ENCODE measurements at places on chromosomes 12 and 14. TPM values are rescaled to one million over a fixed set of nuclear protein-coding genes. Genes with fewer than 3 reads are reported as not detected.

DNA sequence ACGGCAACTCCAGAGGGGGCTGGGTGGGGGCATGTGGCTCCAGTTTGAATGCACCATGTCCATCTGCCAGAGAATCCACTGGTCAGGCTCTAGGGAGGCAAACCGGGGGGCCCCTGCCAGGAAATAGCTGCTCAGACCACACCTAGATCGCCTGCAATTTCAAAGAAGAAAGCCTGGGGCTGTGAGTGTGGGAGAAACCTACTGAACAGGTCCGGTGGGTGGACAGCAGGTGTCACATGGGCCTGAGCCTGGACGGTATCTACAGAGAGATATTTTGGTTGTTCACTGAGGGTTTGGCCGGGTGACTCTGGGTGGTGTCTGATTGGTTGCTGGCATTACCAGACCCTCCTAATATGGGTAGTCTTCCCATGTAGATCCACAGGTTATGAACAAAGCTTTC is 32.0 kb downstream of the DAO start:
- no peak for DNase-seq

DNA sequence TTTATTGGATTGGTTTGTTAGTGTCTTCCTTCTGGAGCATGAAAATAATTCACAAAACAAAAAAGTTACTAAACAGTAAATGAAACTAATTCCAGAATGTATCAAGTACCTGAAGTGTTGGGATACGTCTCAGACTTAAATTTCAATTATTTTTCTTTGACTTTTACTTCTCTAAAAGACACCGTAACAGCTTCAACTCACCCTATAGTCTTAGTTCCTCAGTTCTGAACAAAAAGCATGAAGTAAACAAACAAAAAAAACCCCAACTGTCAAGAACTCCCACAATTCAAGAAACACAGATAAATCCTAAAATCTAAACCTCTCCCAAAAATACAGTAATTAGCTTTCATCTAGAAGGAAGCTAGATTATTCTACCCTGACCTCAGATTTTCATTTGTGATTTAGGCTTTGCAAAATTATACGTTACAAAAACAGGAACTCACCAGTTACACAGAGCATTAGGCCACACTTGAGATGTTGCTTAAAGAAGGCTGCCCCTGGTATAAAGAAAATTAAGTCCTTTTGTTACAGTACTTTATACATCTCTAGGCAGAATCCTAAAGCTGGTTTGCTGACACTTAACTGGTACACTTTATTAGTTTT is 10.2 kb downstream of the HEATR5A start:
- DNase-seq, result no peak

DNA sequence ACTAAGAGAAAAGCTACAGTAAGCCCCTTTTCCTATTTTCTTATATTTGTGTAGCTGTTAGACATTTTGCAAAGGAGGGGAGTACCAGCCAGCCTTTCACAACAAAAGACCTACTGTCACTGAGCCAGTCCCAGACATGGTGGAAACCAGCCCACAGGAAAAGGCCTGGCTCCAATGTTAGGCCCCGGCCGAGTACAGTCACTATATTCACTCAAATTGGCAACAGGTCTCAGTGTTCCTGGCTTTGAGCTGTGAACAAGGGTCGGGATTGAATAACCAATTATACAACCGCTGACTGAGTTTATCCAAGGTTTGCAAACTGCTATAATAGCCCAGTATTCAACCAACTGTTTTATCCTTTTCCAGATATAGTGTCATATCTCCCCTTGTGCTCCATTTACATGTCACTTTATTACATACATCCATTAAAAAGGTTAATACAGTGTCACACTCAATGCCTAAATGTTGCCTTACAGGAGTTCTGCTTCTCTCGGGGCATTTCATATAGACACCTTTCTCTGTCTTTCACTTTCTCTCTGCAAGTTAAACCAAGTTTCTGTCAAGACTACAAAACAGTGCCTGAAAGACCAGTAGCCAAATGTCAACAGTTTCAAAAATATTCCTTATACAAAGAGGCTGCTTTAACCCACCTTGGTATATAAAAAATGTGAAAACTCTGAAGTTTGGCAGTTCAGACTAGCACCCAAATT is 178.1 kb downstream of the SOX5 start:
- no peak for DNase-seq

DNA sequence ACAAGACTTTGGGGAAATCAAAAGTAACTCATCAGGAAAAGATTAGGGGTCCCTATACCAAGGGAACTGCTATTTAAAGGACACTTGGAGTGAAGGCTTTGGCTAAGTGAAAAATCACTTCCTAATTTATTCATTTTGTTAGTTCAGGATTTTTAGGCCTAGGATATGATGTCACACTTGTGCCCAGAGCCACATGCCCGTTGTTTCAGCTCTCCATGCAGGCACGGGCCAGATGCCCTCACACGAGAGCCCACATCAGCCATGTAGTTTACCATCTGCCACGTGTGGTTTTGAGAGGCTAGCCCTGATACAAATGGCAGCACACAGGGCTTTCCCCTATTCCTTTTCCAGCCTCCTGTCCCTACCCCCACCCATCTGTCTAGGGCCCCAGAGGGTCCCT is 11.9 kb upstream of the LRP1-AS start:
- DNase-seq, result no peak

- no peak for DNase-seq
Measured at GRCh38 chr14:45254771-45255170, 1.8 kb upstream of the MIS18BP1 start.

- DNase-seq, result no peak
Measured at GRCh38 chr12:120725151-120725658, 421 bp upstream of the ACADS start.

DNA sequence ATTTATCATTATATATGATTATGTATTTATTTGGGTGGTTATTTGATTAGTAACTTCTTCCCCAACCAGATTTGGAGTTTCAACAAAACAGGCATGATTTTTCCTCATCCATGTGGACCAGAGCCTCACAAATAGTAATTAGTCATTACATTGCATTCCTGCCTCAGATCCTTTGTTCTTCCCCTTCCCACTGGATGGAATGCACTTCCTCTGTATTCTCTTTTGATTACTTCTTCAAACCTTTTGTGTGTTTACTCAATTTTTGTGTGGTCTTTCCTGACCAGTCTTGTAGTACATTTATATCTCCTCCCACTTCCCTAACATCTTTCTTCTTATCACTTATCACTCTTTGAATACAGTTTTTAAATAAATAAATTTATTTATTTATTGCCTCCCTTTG is 15.5 kb downstream of the SYT1 start:
- no peak for DNase-seq

DNA sequence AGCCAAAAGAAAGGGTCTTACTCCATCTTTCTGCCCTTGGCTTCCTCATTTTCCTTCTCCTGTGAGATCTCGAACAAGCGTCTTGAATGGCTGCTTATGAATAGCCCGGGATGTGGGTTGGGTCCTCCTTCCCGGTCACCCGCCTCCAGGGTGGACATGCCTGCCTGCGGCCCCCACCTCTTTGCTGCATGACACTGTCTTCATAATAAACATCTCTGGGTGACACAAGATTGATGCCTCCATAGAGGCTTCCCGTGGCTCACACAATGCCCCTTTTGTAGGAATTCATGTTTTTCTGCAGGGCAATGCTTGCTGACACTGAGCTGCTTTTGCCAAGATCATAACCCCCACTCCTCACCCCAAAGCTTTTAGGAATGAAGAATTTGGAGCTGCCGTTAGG is 125.9 kb downstream of the ZNF664 start:
- DNase-seq, result no peak

- no peak for DNase-seq
Measured at GRCh38 chr12:87870061-87870460, 159.1 kb downstream of the C12orf50 start.

- DNase-seq, result no peak
Measured at GRCh38 chr14:31843361-31844091, 233.6 kb upstream of the ARHGAP5 start.

DNA sequence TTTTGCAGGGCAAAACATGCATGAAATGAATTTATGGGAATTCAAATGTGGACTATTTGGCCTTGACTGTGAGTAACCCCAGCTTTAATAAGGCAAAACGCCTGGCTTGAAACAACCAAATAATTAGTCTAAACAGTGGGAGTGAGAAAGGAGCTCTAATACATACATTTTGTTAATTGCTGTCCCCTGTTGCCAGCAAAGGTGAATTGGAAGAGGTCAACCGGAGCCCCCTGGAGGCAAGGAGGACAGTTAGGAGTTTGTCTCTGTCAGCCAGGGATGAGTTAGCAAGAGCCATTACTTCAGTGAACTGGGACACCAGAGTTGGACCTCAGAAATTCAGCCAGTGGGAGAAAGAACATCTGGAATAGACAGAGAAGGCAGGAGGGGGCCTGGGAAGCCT is 17.4 kb downstream of the KRT76 start:
- DNase-seq, result no peak

DNA sequence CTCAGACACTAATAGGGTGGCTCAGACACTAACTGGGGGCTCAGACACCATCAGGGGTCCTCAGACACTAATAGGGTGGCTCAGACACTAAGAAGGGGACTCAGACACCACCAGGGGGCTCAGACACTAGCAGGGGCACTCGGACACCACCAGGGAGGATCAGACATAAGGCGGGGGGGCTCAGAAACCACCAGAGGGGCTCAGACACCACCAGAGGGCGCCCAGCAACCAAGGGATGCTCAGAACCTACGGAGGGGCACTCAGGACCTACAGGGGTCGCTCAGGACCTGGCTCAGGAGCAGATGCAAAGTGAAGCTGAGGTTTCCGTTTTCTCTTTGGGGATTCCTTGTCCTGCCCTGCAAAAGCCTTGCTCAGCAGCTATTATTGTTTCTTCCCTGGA is 448.5 kb downstream of the TMEM121 start:
- no peak for DNase-seq

GRCh38 chr12:53596920-53597363 is 29.2 kb downstream of the ATF7 start:
- no peak for DNase-seq

DNA sequence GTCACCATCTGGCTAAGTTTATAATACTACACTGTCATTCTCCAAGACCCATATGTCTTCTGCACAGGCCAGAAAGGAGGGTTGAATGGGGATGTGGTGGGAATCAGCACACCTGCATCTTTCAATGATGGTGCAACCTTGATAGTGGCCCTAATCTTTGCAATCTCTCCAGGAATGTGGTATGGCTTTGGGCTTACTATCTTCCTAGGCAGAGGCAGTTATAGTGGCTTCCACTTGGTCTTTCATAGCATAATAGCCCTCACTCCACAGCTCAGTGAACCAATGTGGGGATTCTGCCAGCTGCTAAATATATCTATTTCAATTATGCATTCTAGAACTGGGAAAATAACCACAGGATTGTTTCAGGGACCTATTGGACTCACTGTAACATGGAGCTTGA is 61.8 kb upstream of the ATP2B1 start:
- no peak for DNase-seq

RARG gene
- 30.1 TPM for total RNA-seq

SLC38A4 gene
- total RNA-seq, result 1.1 TPM

SIX1 gene
- 2.3 TPM for total RNA-seq

STAC3 gene
- 8.7 TPM for total RNA-seq

TPH2 gene
- total RNA-seq, result not detected

Measured in lower lobe of right lung (tissue), 2 donors.